Immature natural killer cell (primary cell): ENCODE measurements at places on chromosomes 2 and 18.

- no peak for DNase-seq
These were observed 502.6 kb upstream of the RAB12 start for GRCh38 chr18:8106603-8107002.

DNA sequence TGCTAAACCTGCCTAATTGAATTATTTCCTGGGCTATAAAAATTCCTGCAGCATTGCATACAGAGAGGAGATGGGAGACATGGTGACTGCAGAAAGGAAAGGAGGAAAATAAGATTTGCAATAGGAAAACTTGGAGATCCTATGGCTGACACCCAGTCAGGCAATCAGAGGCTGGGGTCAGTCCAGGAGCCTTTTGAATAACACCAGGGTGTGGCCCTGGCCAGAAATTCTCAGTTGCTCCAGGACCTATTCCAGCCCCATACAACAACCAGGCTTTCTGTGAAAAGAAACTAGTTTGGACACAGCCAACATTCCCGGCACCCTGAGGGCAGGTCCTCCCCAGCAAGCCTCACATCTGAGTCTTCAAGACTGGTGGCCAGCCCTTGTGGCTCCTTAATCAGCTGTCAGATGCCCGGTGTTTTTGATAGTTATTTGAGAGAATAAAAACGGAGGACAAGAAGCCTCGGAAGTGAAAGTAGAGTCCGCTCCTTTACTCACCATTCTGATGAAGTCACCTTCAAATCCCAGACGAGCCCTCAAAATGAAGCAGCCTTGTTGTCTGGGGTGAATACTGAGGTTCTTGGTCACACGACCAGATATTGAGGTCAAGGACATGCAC lies 31.1 kb upstream of the GMCL1 start:
- no peak for DNase-seq

GRCh38 chr2:70516596-70516995 lies 37.0 kb downstream of the TGFA start:
- DNase-seq = no peak

DNA sequence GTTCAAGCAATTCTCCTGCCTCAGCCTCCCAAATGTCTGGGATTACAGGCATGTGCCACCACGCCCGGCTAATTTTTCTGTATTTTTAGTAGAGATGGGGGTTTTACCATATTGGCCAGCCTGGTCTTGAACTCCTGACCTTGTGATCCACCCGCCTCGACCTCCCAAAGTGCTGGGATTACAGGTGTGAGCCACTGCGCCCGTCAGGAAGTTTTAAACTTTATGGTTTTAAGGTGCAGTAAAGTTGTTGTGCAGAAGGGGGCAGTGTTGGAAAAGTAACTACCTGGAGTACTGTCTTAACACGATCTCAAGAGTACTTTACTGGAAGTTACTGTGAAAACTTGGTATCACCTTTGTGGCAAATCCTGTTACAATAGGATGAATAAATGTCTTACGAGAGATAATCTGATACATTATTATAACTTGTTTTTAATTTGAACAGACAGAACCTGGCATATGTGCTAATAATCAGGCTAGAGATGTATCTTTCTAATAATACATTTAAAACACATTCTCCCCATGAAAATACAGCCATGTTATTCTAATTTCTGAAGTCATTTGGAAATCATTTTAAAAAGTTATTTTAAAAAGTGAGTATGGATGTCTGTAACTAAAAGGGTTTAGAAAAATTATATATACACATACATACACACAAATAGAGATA lies 10.8 kb downstream of the SPDYA start:
- DNase-seq = peak; percentile 57

DNA sequence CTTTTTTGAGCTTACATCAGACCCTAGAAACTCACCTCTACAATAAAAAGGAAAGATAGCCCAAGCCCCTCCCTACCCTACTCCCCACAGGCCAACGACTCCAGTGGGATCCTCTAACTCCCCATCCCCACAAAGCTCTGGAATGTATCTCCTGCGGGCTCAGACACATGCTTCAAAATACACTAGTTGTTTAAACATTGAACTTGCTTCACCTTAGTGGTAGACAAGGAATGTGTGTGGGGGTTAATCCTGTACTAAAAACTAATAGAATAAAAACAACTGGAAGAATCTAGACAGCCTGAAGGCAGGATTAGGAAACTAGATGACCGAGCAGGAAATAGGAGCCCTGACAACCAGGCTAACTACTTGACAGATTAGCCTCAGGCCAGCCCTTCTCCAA lies 211.5 kb downstream of the SUCLG1 start:
- DNase-seq = no peak
